ENCODE measurements at places on chromosomes 12 and 14.

GRCh38 chr14:87055007-87055406 lies 938.0 kb downstream of the GALC start:
- DNase-seq, result no peak

- no peak for DNase-seq
These were observed 1.6 kb downstream of the INSM2 start for GRCh38 chr14:35535483-35536112.

DNA sequence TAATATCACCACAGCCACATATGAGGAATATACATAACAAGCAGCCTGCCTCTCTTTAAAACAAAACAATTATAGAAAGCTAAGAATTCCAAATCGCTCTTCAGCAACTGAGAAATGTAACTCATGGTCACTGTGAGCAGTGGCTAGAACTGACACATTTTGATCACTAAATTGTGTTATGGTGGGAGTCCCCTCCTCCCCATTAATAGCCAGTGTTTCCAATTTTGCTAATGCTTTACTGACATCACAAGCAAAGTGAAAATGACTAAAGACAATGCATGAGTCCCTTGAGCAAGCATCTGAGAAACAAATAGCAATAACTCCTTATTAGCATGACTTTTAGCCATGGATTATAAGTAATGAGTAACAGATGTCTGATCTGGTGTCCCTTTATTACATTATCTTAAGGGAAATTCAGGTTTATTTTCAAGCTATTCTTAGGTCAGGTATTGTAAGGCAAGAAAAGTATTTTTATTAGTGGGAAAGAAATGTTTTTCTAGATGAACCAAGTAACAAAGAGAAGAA lies 148.3 kb downstream of the KCNH5 start:
- DNase-seq, result no peak

GRCh38 chr12:49929581-49929980 lies 21.0 kb upstream of the AQP2 start:
- DNase-seq, result no peak

DNA sequence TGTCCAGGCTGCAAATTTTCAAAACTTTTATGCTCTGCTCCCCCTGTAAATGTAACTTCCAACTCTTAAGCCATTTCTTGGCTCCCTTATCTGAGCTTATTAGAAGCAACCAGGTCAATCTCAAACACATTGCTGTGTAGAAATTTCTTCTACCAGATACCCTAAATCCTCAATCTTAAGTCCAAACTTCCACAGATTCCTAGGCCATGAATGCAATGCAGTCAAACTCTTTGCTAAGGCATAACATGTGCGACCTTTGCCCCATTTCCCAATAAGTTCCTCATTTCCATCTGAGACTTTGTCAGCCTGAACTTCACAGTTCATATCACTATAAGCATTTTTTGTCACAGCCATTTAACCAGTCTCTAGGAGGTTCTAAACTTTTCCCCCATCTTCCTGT lies 64.5 kb downstream of the TMTC3 start:
- DNase-seq, result no peak

DNA sequence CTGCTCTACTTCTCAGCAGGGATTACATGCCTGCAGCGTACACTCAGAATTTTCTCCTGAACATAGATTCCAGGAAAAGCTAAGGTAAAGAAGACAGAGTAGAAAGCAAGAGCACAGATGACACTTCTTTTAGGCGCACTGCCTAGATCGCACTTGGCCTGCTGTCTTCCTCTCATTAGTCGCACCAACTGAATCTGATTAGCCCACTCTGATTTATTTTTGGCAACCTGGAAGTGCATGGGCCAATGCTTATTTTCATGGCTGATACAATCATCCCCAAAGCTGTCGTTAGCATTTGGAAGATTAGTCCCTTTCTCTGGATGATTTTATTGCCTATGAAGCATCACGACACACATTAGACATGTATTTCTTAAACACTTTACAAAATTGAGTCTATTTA lies 152.5 kb downstream of the PTPRO start:
- DNase-seq, result no peak

DNA sequence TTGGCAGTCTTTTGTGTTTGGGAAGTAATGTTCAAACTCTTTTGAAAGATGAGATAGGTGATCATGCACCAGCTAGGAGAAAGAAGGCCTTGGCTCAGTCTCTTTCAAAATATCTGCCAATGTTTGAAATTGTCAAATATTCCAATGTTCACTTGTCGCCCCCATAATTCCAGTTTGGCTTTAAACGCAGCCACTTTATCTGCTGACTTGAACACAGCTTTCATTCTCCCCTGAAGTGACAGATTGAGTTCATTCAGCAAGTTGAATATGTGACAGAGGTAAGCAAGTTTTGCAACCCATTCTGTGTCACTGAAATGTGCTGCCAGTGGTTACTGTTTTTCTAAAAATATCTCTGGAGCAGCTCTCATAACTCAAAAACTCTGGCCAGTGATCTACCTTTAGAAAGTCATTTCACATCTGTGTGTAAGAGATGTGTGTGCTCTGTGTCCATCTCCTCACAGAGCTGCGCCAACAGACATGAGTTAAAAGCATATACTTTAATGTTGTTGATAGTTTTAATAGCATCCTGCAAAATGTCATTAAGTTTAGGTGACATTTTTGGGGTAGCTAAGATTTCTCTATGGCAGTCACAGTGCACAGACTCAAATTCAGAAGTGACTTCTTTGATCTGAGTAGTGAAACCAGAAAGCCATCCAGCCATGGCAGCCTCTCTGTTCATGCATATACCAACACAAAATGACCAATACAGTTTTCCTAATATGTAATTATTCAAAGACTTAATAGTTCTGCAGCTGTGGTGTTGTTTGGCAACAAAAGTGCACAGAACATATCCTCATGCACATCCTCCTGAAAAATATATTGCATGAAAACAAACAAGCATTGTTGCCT lies 614.3 kb upstream of the MIS18BP1 start:
- DNase-seq, result no peak

- no peak for DNase-seq
These were observed 58.8 kb upstream of the LTA4H start for GRCh38 chr12:96094201-96094600.

GRCh38 chr14:105138021-105138541 lies 30.5 kb downstream of the JAG2 start:
- DNase-seq, result no peak

All from stimulated activated CD4-positive, alpha-beta T cell treated with anti-CD3 and anti-CD28 coated beads, Interleukin-4, amount 100 ng/mL, for 24 hours (primary cell).